ENCODE measurements at places on chromosomes 12 and 14.

DNA sequence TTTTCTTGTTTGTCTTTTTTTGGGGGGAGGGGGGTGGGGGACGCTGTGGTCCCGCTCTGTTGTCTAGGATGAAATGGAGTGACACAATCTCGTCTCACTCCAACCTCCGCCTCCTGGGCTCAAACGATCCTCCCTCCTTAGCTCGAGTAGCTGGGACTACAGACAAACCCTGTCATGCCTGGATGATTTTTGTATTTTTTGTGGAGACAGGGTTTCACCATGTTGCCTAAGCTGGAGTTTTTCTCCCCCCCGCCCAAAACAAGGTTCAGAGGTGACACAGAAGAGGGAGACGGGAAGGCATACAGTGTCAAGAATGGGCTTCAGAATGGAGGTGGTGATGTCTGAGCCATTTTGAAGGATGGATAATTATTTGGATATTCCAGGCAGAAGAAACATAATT is 116.9 kb upstream of the ATF1 start:
- DNase-seq, result no peak

- DNase-seq, result no peak
Observed at GRCh38 chr14:91225025-91225424, 19.5 kb downstream of the GPR68 start.

GRCh38 chr12:130179621-130180020 is 17.4 kb downstream of the FZD10 start:
- no peak for DNase-seq

DNA sequence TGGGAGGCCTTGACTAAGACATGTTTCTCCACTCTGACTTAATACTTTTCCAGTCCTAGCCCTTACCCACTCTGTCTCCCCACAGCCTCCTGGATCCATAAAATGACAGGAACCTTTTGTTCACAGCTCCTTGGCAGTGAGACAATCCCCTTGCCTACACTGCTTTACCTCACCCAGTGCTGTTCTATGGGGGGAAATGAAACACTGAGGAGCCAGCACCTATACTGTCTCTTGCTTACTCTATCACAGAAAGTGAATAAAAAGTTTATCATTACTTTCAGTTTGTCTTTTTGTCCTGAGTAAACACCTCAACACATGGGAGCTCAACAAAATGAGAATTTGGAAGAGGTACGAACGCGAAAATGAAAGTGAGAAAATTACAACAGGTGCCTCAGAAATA is 127.2 kb upstream of the DAAM1 start:
- DNase-seq, result no peak

Data from hematopoietic multipotent progenitor cell treated with erythropoietin and hydrocortisone succinate and interleukin-3 and kit ligand, for 6 days (in vitro differentiated cells).